ENCODE measurements at places on chromosomes 5 and 9. TPM values are rescaled to one million over a fixed set of nuclear protein-coding genes. Genes with fewer than 3 reads are reported as not detected.

GRCh38 chr5:40916226-40916625, 6.9 kb downstream of the C7 start:
- H3K36me3 ChIP-seq: no peaks in the 10 kb centered on the region
- H3K4me1 ChIP-seq: no peaks in the 10 kb centered on the region
- no peak overlapping the region for H3K27ac ChIP-seq

DNA sequence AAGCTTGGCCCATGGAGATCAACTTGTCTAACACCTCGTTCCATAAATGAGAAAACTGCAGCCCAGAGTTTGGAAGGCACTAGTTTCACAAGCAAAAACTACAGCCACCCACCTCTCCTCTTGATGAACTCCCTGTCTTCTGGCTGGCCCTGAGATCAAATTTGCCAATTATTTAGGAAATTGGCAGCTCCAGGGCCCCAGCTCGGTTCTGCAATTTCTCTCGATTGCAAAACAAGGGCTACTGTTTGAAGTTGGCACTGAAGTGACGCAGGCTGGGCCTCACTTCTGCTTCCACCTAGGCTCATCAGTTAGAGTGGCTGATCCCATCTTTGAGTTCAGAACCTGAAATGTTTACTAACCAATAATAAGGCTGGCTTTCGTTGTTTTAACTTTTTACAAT, 3.7 kb upstream of the GPX3 start:
- H3K27ac ChIP-seq: no peak overlapping the region
- H3K36me3 ChIP-seq: no peaks in the 10 kb centered on the region
- H3K4me3 ChIP-seq: no peak overlapping the region
- DNase-seq: no peak

DNA sequence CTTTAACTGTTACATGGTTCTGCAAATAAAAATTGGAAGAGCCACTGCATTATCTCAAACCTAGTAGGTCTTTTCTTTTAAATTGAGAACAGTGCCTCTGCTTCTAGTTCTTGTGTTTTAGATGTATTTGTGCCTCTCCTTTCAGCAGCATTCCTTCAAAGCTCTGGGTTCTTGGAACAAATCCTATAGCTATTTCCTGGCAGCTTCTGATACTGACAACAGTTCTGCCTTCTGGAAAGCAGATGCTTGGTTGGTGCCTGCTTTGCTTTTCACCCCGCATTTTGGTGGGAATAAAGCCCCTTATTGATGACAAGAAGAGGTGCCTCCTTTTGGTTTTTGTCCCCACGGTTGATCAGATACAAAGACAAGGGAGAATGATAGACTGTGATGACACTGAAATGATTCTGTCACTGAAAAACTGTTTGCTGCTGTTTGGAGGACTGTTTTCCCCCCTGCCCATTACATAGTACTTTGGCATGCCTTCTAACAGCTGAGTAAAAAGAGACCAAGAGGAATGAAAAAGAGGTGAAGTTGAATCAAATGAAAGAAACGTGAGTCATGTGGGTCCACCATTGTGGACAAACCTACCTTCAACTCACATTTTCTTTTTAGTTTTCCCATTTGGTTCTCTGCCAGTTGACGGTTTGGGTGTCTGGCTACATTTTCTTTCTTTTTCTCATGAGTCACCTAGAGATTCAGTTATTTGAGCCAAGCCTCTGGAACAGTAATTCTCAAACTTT, 5.6 kb downstream of the PTCD2 start:
- H3K4me1 ChIP-seq: peaks cover 5% of the 10 kb centered on the region
- no peak overlapping the region for H3K4me3 ChIP-seq
- H3K27ac ChIP-seq: no peak overlapping the region
- H3K27me3 ChIP-seq: no peaks in the 10 kb centered on the region

- no peaks in the 10 kb centered on the region for H3K36me3 ChIP-seq
- no peaks in the 10 kb centered on the region for H3K4me1 ChIP-seq
- no peaks in the 10 kb centered on the region for H3K27me3 ChIP-seq
- H3K4me3 ChIP-seq: no peak overlapping the region
- DNase-seq: no peak
Measured at GRCh38 chr5:133251296-133252132, 199.7 kb downstream of the HSPA4 start.

GRCh38 chr5:35860686-35861085, 4.0 kb downstream of the IL7R start:
- H3K27ac ChIP-seq: no peak overlapping the region
- no peak overlapping the region for H3K4me3 ChIP-seq
- peaks cover 14% of the 10 kb centered on the region for H3K4me1 ChIP-seq

- H3K4me3 ChIP-seq: no peak overlapping the region
- H3K4me1 ChIP-seq: no peaks in the 10 kb centered on the region
- DNase-seq: no peak
- H3K27me3 ChIP-seq: no peaks in the 10 kb centered on the region
- H3K27ac ChIP-seq: no peak overlapping the region
Measured at GRCh38 chr9:79633558-79633957, 61.8 kb downstream of the TLE4 start.

- H3K4me3 ChIP-seq: no peak overlapping the region
- DNase-seq: no peak
- no peak overlapping the region for H3K27ac ChIP-seq
- no peaks in the 10 kb centered on the region for H3K36me3 ChIP-seq
- H3K4me1 ChIP-seq: no peaks in the 10 kb centered on the region
Measured at GRCh38 chr5:141762790-141763368, 80.8 kb upstream of the ARAP3 start.

GRCh38 chr9:123401879-123402513, 46.0 kb downstream of the CRB2 start:
- H3K4me3 ChIP-seq: no peak overlapping the region
- no peaks in the 10 kb centered on the region for H3K4me1 ChIP-seq
- H3K27me3 ChIP-seq: no peaks in the 10 kb centered on the region
- DNase-seq: no peak

DNA sequence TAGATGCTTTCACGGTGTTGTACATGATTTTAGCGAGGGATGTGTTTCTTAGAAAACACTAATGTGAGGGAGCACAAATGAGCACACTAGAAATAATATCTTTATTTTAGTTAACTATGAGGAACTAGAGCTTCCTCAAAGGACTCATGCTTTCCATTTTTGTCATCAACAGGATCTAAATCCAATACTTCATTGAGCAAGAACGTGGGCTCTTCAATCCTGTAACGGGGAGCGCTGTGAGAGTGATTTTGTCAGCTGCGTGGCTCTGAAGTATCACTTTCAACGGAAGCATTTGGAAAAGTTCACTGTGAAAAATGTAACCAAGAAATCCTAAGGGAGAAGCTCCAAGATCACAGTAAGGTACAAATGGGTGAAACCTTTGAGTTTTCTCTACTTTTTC, 93.2 kb downstream of the LIX1 start:
- no peak overlapping the region for H3K27ac ChIP-seq
- no peaks in the 10 kb centered on the region for H3K36me3 ChIP-seq
- no peaks in the 10 kb centered on the region for H3K27me3 ChIP-seq
- no peak for DNase-seq

DNA sequence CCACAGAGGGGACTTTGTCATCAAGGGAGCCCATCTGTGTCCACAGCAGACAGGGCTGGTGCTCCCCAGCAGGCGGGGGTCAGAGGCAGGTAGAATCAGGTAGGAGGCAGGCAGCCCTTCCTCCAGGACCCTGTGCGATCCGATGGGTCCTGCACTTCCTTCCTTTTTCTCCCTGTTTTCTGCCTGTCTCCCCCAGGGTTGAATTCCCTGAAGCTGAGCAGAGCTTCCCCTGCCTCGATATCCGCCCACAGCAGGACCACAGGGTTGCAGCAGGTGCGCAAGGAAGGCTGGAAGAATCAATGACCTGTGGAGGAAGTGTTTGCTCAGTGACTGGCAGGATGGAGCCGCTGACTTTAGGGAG, 69.2 kb downstream of the MRPL36 start:
- no peak for DNase-seq
- no peak overlapping the region for H3K4me3 ChIP-seq
- no peaks in the 10 kb centered on the region for H3K36me3 ChIP-seq
- no peak overlapping the region for H3K27ac ChIP-seq
- H3K27me3 ChIP-seq: no peaks in the 10 kb centered on the region

GRCh38 chr5:53073348-53073747, 36.2 kb downstream of the MOCS2 start:
- no peak for DNase-seq
- H3K27me3 ChIP-seq: no peaks in the 10 kb centered on the region
- no peak overlapping the region for H3K4me3 ChIP-seq
- H3K4me1 ChIP-seq: no peaks in the 10 kb centered on the region

- DNase-seq: no peak
- no peaks in the 10 kb centered on the region for H3K4me1 ChIP-seq
- H3K4me3 ChIP-seq: no peak overlapping the region
- no peaks in the 10 kb centered on the region for H3K36me3 ChIP-seq
- no peaks in the 10 kb centered on the region for H3K27me3 ChIP-seq
Measured at GRCh38 chr5:93715327-93715726, 26.1 kb downstream of the POU5F2 start.

GRCh38 chr9:99020786-99021436, 77.2 kb downstream of the COL15A1 start:
- DNase-seq: no peak
- no peaks in the 10 kb centered on the region for H3K27me3 ChIP-seq
- no peak overlapping the region for H3K4me3 ChIP-seq
- H3K36me3 ChIP-seq: no peaks in the 10 kb centered on the region

GRCh38 chr9:35313916-35314315, 152.1 kb downstream of the UNC13B start:
- peaks cover 56% of the 10 kb centered on the region for H3K36me3 ChIP-seq
- no peak overlapping the region for H3K27ac ChIP-seq
- no peaks in the 10 kb centered on the region for H3K4me1 ChIP-seq
- H3K27me3 ChIP-seq: no peaks in the 10 kb centered on the region
- no peak overlapping the region for H3K4me3 ChIP-seq

DNA sequence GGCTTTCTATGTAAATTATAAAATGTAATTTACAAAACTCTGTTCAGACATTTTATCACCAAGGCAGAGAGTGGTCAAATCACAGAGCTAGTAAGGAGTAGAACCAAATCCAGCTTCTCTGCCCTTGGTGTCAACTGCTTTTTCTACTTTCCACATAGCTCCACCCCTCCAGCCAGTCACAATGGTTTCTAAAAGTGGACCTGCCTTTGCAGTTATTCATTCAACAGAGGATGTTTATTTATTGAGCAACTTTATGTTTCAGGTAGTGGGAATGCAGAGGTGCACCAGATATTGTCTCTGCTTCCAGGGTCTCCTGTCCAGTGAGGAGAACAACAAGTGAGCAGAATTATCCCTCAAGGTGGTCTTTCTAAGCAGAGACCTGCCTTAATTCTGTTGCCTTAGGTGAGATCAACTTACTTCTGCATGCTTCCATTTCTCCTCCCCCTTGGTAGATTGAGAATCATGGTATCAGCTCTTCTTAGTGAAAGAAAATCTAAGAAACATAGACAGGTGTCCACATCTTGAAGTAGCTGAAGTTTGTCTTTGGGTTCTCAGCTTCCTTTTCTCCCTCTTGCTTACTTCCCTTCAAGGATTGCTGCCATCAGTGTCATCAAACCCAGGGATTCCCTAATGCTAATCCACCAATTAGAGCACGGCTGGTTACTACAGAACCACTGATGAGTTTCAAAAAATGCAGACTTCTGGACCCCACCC, 17.2 kb upstream of the PDCD1LG2 start:
- no peaks in the 10 kb centered on the region for H3K36me3 ChIP-seq
- no peak overlapping the region for H3K4me3 ChIP-seq
- no peak overlapping the region for H3K27ac ChIP-seq
- H3K27me3 ChIP-seq: no peaks in the 10 kb centered on the region

- H3K36me3 ChIP-seq: no peaks in the 10 kb centered on the region
- no peak overlapping the region for H3K27ac ChIP-seq
- no peaks in the 10 kb centered on the region for H3K27me3 ChIP-seq
- no peak for DNase-seq
Measured at GRCh38 chr5:58786711-58787303, 203.9 kb downstream of the RAB3C start.

GRCh38 chr5:34585601-34586104, 70.5 kb upstream of the RAI14 start:
- no peak overlapping the region for H3K4me3 ChIP-seq
- H3K4me1 ChIP-seq: peaks cover 21% of the 10 kb centered on the region
- DNase-seq: no peak
- H3K27ac ChIP-seq: peak overlapping the region; percentile 49
- no peaks in the 10 kb centered on the region for H3K36me3 ChIP-seq
- no peaks in the 10 kb centered on the region for H3K27me3 ChIP-seq

DNA sequence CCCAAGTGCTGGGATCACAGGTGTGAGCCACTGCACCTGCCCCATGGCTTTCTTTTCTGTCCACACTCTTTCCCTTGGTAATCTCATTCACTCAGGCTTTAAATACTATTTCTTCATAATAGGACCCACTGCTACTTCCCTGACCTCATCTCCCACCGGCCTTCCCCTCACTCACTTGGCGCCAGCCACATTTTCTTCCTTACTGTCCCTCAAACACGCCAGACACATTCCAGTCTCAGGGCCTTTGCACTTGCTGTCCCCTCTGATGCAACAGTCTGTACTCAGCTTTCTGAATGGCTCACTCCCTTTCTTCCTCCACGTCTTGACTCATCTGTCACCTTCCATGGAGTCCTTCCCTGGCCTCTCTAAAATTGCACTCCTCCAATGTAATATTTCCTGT, 111.1 kb upstream of the MVB12B start:
- no peaks in the 10 kb centered on the region for H3K4me1 ChIP-seq
- no peak for DNase-seq
- no peak overlapping the region for H3K27ac ChIP-seq
- H3K36me3 ChIP-seq: no peaks in the 10 kb centered on the region
- no peak overlapping the region for H3K4me3 ChIP-seq

- no peaks in the 10 kb centered on the region for H3K4me1 ChIP-seq
- no peak overlapping the region for H3K4me3 ChIP-seq
- no peaks in the 10 kb centered on the region for H3K27me3 ChIP-seq
- DNase-seq: no peak
- peaks cover 78% of the 10 kb centered on the region for H3K36me3 ChIP-seq
Measured at GRCh38 chr9:128614728-128615127, 41.9 kb downstream of the DYNC2I2 start.

DNA sequence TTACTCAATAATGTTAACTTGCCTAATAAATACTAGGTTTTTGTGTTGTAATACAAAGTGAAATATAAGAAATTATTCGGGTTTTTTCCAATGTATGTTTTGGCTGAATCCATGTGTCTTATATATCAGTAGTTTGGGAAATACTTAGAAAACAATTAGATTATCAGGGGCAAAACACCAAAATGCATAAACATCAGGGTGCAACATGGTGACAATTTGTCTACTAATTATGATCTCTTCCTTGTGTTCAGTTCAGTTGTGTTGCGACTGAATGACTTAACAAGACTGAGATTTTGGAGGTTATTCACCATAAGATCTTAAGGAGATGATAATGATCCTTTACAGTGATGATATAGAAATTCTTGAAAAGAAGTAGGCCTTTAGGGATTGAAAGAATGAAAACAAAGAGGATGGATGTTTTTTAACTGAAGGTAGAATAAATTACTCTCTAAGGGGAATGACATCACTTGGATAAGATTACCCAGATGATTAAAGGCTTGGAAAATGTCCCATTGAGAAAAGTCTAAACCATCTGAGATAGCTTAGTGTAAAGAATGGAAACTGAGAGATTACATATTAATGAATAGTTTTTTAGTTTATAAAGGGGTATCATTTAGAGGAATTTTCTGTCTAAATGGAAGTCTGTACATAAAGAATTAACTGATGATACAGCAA, 415.8 kb downstream of the SPATA31D1 start:
- H3K27ac ChIP-seq: no peak overlapping the region
- H3K36me3 ChIP-seq: no peaks in the 10 kb centered on the region
- no peak overlapping the region for H3K4me3 ChIP-seq
- no peaks in the 10 kb centered on the region for H3K4me1 ChIP-seq

- H3K27me3 ChIP-seq: no peaks in the 10 kb centered on the region
- no peak for DNase-seq
- H3K4me3 ChIP-seq: no peak overlapping the region
- H3K4me1 ChIP-seq: no peaks in the 10 kb centered on the region
- H3K27ac ChIP-seq: no peak overlapping the region
Measured at GRCh38 chr9:4009006-4009511, 290.8 kb downstream of the GLIS3 start.

ARHGEF39 gene
- 1.1 TPM for total RNA-seq

HSD17B3 gene
- not detected for total RNA-seq

INSYN2B gene
- not detected for total RNA-seq

SLC6A7 gene
- total RNA-seq: not detected

PCSK5 gene
- 16.8 TPM for total RNA-seq

All from upper lobe of left lung (tissue), 6 donors.